ENCODE measurements at places on chromosomes 3 and 15.

GRCh38 chr3:71142441-71143161 lies 440.9 kb downstream of the FOXP1 start:
- DNase-seq: no peak

- no peak for DNase-seq
These were observed 32.5 kb downstream of the TCF12 start for GRCh38 chr15:56950979-56951378.

DNA sequence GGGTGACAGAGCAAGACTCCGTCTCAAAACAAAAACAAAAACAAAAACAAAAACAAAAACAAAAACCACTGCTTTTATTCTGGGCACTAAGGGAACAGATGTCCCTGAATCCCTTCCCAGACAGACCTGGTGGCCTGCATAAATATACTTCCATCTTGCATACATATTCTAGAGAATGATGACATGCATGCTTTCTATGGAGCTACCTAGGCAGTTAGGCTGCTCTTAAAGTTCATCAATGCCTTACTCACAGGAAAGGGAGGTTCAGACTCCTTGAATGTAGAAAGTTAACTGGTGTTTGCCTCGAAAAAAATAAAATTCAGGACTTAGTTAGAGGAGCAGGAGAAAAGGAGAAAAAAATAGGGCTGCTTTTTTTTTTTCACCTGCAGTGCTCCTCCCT lies 72.6 kb downstream of the C3orf38 start:
- DNase-seq: no peak

- DNase-seq: no peak
These were observed 35.5 kb upstream of the TIMP4 start for GRCh38 chr3:12194209-12194608.

GRCh38 chr3:105836533-105836932 lies 32.3 kb downstream of the CBLB start:
- DNase-seq: no peak

GRCh38 chr15:77915261-77915960 lies 162.1 kb downstream of the TBC1D2B start:
- no peak for DNase-seq

GRCh38 chr3:168272343-168272985 lies 176.7 kb upstream of the GOLIM4 start:
- no peak for DNase-seq

- no peak for DNase-seq
These were observed 7.7 kb downstream of the POU1F1 start for GRCh38 chr3:87268646-87269211.

- DNase-seq: no peak
These were observed 329.3 kb upstream of the RASGRP1 start for GRCh38 chr15:38893925-38894242.

- no peak for DNase-seq
These were observed 164.6 kb upstream of the HES1 start for GRCh38 chr3:193971261-193971751.

DNA sequence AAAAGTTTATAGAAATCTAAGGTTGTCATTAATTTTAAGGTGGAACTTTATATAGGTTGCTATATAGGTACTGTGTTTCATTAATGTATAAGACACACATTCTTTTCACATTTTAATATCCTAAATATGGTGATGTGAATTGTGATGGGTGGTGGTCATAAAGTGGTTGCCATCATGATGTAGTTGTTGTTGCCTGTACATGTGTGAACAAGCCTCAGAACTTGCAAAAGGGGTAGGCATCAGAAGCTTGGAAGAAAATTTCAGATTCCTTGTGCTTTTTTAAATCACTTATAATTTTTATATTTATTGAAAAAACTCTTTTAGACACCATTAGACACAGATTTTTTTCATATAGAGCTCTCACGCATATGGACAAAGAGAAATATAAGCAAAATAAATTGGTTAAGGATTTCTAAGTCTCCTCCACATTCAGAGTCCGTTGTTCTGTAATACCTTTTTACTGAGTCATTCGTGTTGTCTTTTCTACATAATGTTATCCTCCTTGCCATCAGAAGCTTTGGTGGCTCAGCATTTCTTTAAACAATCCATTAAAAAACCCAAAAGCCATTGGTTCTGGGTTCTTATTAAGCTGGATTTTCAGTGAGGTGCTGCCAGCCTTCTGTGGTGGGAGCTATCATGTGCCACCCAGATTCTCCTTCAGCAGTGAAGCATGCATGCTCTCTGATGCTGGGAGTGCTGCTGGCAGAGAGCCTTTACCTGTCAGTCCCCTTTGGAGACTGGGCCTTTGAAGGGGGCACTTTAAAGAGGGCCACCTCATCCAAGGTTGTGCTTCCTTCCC lies 140.4 kb upstream of the GALNT15 start:
- DNase-seq: no peak

- DNase-seq: no peak
These were observed 20.6 kb upstream of the FBLN2 start for GRCh38 chr3:13528217-13528867.

- DNase-seq: no peak
These were observed 148.4 kb downstream of the PGPEP1L start for GRCh38 chr15:98859149-98859548.

- DNase-seq: no peak
These were observed 89.9 kb downstream of the IL12A start for GRCh38 chr3:160078533-160078932.

GRCh38 chr3:135135445-135135844 lies 340.4 kb downstream of the EPHB1 start:
- DNase-seq: no peak

DNA sequence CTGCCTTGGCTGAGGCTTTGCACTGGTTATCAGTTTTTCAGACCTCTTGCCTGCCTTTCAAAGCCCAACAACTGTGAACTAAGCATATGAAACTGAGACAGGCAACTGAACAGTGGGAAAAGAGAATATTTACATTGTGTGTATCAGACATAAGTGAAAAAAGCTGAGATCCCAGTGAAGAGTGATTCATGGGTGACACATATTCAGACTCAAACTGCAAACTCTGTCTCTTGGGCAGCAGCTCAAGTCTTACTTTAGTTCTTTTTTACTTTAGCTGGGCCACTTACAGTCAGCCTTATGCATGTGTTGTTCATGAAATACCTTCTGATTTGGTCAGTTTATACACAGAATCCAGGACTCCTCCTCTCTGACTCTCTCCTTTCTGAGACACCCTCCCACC lies 19.2 kb downstream of the SUCLG2 start:
- no peak for DNase-seq

GRCh38 chr3:190119461-190120268 lies 1.0 kb downstream of the P3H2 start:
- no peak for DNase-seq

GRCh38 chr15:85609492-85609891 lies 185.2 kb downstream of the KLHL25 start:
- no peak for DNase-seq

- DNase-seq: no peak
These were observed 766.7 kb downstream of the ZBBX start for GRCh38 chr3:166613365-166613764.

DNA sequence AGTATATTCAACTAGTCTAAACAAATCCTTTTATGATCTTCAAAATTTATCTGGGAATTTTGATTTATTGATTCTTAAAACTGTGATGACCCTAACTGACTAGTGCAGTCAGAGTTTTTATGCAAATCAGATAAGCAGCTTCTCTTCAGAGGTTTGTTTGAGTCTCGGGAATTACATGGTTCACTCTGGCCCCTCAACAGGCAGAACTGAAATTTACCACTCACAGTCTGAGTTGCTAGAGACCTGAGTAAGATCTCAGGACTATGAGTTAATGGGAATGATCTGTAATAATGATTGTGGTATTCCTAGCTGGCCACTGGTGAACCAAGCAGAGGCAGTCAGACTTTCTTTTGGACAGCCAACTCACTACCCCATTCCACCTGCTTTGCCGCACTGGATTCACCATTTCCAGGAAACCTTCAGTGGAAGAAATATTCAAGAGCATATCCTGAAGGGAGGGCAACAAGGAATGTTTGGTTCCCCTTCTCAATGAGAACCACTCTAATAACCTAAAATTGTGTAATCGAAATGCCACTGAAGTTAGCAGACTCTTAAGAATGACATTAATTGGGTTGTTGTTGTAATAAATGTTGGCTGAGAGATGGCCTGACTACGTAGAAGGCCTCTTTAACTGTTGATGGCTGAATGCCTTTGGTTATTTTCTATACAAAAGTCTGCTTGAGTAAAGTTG lies 11.5 kb upstream of the DNAJC13 start:
- no peak for DNase-seq

- DNase-seq: no peak
These were observed 165.4 kb downstream of the CFAP20DC start for GRCh38 chr3:58884453-58884852.

GRCh38 chr3:53830944-53831343 lies 15.3 kb downstream of the CHDH start:
- DNase-seq: no peak

GRCh38 chr15:85879334-85880163 lies 84.8 kb upstream of the KLHL25 start:
- DNase-seq: no peak

DNA sequence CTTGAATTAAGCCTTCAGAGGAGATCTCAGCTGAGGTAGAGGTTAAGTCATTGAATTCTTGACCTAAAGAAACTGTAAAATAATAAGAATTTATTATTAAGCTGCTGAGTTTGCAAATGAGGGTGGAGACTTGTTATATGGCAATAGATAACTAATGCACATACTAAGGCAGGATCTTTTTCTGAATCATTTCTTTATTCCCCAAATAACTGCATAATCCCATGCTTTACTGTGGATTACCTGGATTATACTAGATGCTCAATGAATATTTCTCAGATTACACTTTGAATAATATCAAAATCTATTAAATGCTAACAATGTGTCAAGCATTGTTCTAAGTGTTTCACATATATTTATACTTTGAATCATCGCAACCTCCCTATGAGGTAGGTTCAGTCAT lies 532.5 kb downstream of the NAALADL2 start:
- no peak for DNase-seq

DNA sequence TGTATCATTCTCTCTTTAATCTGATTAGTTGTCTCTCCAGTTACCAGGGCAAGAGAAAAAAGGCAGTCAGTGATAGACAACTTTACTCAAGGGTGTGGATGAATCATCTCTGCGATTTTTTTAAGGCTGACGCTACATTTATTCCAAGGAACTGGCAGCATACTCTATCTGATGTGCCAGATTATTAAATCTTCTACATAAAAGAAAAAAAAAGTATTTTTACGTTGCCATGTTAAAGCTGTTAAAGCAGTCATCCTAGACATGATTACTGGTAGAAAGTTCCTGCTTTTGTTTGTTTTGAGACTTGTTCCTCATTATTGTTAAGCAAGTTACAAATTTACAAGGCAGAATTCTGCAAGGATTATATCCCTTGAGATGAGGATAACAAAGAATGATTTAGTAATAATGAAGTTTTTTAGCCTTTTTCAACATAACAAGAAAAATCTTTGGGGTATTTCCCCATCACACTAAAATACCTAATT lies 121.7 kb downstream of the CBLB start:
- DNase-seq: no peak

- DNase-seq: no peak
These were observed 34.6 kb upstream of the TMEM45A start for GRCh38 chr3:100457811-100458210.

GRCh38 chr3:188246905-188247304 lies 92.9 kb downstream of the LPP start:
- no peak for DNase-seq

GRCh38 chr15:69976366-69976994 lies 121.2 kb downstream of the TLE3 start:
- DNase-seq: peak; percentile 15

- no peak for DNase-seq
These were observed 420.7 kb downstream of the ZNF385D start for GRCh38 chr3:21330293-21330692.

DNA sequence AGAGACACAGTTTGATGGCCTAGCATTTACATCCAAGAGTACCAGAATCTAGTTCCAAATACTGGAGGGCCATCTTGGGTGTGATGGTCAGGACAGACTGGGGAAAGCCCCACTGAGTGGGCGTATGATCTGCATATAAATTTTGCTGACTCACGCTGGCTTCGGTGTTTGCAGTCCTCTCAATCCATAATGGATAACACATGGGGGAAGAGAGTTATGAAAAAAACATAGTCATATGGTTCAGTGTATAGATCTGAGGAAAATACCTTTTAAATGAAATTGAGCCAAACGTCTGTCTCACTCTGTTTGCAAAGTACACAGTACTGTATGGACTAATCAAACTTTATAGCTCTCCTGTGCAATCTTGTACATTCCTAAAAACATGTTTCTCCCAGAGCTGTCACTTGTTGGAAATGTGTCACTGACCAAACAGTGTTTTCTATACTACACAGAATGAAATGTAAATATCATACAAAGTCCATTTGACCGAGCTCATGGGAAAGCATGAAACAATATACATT lies 125.3 kb upstream of the THBS1 start:
- no peak for DNase-seq

DNA sequence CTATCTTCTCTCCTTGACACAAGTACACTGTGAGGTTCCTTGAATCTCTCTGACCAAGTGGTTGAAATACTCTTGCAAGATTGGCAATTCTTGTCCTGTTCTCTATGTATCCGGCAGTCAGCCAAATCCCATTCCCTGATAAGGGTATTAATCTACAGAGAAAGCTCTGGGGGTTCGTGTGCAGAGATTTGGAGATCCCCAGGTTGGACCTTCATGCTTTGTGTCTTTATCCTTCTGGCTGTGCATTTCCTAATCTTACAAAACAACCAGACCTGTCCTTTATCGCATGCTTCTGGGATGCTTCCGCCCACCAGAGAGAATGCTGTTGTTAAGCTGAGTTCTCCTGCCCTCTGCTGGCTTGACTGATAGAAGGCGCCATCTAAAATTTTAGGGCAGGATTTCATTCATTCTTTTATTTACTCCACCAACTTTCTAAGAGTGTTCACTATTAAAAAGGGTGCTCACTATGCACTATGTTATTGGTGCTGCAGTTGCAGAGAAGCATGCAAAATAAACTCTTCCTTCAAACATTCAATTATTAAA lies 8.6 kb upstream of the SST start:
- DNase-seq: no peak

GRCh38 chr3:16179771-16180736 lies 5.6 kb downstream of the GALNT15 start:
- no peak for DNase-seq

GRCh38 chr3:66552846-66553245 lies 52.0 kb upstream of the LRIG1 start:
- DNase-seq: no peak

GRCh38 chr15:50825946-50826345 lies 60.4 kb upstream of the SPPL2A start:
- DNase-seq: no peak

DNA sequence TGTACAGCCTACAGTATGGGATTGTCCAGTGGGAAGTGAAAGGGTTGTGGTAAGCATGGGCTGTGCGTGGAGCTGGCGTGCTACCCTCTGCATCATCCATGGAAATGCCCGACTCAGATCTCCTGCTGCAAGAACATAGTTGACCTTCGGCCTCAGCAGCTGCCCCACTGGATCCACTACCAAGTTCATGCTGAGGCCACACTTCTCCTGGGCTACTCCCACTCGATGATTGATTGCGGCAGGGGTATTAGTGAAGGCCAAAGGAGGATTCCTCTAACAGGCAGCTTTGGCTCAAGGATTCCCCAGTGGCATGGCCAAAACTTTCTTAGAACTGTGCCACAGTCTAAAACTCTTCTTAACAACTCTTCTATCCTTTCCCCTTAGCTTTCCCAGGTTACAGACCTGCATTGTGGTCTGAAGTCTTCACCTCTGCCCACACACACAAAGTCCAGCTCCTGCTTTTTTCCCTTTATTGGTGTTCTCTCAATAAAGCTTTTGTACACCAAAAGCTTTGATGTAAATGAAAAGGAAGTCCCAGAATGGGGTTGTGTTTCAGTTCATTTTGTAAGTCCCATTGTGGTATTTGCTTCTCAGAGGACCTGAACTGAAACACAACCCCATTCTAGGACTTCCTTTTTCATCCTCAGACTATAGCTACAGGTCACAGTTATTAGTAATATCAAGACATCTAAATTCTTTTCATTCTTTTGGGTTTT lies 4.9 kb upstream of the TBC1D5 start:
- DNase-seq: no peak
